HL-60 (cell line): ENCODE measurements at places on chromosomes 7 and 10.

GRCh38 chr10:72069751-72070526 lies 18.4 kb downstream of the SPOCK2 start:
- no peak for DNase-seq

DNA sequence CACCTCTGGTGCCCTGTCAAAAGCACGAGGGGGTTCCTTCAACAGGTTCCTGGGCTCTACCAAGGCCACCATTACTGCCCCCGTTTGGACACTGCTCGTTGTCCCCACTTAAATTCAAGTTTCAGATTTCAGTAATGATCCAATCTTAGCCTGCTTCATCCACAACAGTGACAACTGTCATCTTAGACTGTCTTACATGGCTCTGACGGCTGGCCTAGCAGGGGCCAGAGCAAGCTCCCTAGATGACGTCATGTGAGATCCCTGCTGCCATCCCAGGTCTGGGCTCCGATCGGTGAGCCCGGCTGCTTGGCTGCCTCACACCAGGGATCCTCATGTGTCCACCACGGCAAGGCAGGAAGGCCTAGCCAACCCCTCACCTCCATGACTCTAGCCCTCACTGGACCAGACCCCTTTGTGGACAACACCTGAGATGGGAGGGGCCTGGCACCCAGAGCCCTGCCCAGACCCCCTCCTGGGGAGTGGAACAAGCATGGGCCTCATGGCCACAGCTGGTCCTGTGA lies 82.5 kb downstream of the FAM53B start:
- DNase-seq, result no peak

DNA sequence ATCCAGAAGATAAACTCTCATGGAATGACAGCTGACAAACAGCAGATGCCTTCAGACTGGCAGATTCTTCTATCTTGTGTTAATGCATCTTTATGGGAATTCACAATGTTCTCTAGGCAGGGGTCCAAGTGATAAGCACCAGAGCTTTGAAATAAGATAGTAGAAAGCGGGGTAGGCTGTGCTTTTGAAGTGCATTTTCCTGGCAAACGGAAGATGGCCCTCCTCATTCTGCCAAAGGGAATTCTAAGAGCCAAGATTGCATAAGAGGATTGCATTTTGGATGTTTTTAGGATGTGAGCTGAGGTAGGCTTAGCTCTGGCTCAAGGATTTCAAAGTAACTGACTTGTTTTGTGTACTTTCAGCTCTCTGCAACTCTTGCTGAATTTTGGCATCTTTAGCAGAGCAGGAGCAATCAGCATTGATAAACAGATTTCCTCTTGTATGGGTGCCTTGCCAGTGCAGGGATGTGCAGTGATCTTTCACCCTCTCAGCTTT lies 298.5 kb upstream of the KLF6 start:
- no peak for DNase-seq

DNA sequence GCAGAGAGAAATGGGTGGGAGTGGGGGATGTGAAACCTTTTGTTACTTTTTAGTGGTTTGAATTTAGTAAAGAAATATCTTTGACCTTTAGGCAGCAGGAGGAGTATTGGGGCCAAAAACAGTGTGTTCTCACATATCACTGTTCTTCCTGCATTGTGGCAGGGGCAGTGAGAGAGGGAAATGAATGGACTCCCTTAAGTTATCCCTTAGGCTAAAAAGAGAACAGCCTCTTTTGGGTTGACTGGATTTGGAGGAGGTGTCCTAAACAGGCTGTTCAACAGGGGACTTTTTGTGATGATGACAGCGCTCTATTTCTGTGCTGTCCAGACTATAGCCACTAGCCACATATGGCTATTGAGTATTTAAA lies 22.3 kb downstream of the ZNF775 start:
- DNase-seq, result no peak
